ENCODE measurements at places on chromosomes 4 and X. TPM values are rescaled to one million over a fixed set of nuclear protein-coding genes. Genes with fewer than 3 reads are reported as not detected.

The CABS1 gene
- not detected for total RNA-seq

The NAP1L2 gene
- 1.2 TPM for total RNA-seq

The BMP3 gene
- total RNA-seq = not detected

The OPN1MW3 gene
- not detected for total RNA-seq

The VCX2 gene
- total RNA-seq = not detected

The GUCY1A1 gene
- total RNA-seq = 10.2 TPM

The BEX2 gene
- total RNA-seq = 0.38 TPM

Measured in vein endothelial cell (primary cell).